ENCODE measurements at places on chromosomes 2 and 18.

- DNase-seq: no peak
These were observed 80.8 kb downstream of the KCTD18 start for GRCh38 chr2:200428961-200429665.

- DNase-seq: peak; percentile 67
These were observed 2.4 kb upstream of the DTNA start for GRCh38 chr18:34707670-34708069.

DNA sequence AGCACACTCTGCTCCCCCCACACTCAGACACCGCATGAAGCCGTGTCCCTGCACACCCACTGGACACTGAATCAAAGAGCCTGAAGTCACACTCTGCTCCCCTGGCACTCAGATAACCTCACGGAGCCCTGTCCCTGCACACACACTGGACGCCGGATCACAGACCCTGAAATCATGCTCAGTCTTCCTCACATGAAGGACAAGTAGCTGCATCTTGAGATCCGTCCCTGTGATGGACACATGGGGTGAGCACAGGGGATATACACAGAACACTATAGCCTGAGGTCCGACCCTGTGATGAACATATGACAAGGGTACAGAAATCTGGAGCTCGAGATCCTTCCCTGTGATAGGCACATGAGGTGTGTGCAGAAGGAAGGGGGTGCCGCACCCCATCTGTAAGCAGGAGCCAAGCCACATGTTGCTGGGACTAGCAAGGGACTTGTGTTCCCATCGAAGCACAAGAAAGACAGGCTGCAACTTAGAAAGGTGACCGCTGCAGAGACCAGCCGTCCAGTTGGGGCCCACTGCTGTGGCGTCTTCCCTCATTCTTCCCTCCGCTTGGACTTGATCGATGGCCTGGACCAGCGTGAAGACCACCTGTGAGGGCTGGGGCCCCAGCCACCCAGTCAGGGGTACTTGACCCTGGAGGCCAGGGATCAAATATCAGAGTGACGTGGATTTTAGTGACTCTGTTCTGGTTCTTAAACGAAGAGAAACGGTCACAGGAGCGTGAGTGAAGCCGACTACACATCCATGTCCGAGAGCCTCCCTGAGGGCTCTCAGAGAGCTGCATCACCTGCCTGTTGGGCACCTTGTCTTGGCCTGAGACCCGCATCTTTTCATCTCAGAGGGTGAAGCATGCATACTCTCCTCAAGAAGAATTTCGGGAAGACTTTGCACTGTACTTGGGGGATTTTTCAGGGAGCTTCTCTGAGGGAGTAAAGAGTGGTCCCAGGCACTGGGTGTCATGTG is 391.7 kb upstream of the SALL3 start:
- no peak for DNase-seq

DNA sequence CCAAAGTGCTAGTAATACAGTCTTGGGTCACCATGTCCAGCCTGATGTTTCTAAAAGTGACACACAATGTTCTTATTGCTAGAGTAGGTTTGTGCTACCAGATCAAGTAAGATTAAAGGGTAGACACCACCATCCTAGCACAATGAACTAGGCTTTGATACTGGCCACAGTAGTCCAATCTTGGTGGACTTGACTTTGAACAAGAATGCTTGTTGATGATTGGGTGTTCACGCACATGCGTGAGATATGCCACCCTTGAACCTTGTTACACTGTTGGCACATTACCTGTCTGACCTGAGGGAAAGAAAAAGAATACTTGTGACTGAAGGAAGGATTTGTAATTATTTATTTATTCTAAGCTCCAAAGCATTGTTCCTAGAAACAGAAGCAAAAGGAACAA is 72.1 kb upstream of the EMILIN2 start:
- no peak for DNase-seq

GRCh38 chr18:62939433-62939832 is 224.1 kb downstream of the PHLPP1 start:
- DNase-seq: no peak

- DNase-seq: no peak
These were observed 7.8 kb downstream of the INO80C start for GRCh38 chr18:35489913-35490490.

DNA sequence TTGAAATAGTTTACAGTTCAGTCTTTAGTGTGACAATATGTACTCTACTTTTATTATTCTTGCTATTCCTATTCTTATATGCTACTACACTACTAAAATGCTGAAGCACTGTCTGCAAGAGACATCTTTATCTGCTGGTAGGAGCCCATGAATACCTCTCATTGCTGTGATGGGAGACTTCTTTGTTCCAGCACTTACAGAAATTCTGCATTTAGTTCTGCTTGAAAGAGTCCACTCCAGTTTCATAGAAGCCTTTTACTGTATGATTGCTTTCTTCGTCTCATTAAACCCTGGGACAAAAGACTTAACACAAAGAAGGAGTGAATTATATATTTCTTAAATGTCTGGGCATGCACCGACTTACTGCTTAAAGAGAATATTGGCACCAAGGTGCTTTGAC is 272.7 kb downstream of the CD226 start:
- no peak for DNase-seq

GRCh38 chr2:218166791-218167190 is at the start of gene CXCR1:
Gene CXCR1, minus strand, starts transcription at chr2:218166962. Its CDS starts 1,751 bp downstream, at chr2:218165211.
- no peak for DNase-seq

DNA sequence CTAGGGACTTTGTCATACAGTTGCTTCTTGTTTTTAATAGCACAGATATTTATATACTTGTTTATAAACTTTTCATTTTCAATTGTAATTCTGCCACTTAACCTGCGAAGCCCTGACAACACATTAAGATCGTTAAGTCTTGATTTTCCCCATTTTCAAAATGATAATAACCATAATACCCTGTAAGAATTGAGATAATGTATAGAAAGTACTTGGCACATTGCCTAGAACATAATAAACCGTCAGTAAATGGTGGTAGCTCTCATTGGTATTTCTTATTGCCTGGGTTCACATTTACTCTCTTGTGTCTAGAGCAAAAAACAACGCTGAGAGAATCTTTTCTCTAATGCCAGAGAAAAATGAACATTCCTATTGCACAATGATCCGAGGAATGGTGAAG is 18.6 kb downstream of the PTCD3 start:
- DNase-seq: no peak

GRCh38 chr18:60191926-60192325 is 180.6 kb downstream of the MC4R start:
- no peak for DNase-seq

- no peak for DNase-seq
These were observed 599.9 kb downstream of the RNF144A start for GRCh38 chr2:7517088-7517487.

GRCh38 chr2:38130876-38131275 is 54.9 kb upstream of the CYP1B1 start:
- no peak for DNase-seq

GRCh38 chr2:38440655-38441054 is 63.6 kb upstream of the ATL2 start:
- no peak for DNase-seq

DNA sequence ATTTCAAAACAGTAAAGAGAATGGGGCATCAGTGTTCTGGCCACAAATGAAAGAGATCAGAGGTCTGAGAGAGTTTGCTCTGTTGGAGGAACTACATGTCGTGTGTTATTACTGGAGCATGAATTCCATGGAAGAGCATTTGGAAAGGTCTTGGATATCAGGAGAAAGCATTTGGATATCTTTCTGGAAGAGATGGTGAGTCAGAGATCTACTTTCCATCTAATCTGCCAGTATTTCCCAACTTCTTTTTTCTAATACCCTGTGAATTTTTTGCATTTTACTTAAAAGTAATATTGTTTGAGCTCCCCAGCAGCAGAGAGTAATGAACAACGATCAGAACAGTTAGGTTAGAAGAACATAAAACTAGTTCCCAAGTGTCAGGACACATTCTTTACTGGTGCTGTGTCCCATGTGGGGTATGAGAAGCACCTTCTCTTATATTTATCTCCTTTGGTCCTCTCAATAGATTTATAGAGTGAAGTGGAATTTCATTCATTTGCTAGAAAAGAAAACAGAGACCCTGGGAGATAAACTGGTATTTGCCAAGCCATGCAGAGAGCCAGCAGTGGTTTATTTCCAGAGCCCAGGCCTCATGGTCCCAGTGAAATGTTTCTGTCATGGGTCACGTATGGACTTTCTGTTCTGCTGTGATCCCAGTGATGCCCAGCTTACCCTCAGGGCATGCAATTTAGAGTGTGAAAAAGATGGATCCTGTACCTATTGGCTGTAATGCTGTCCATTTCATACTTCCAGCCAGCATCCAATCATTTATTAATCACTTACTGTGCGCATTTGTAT is 130.8 kb upstream of the NT5C1B start:
- no peak for DNase-seq

DNA sequence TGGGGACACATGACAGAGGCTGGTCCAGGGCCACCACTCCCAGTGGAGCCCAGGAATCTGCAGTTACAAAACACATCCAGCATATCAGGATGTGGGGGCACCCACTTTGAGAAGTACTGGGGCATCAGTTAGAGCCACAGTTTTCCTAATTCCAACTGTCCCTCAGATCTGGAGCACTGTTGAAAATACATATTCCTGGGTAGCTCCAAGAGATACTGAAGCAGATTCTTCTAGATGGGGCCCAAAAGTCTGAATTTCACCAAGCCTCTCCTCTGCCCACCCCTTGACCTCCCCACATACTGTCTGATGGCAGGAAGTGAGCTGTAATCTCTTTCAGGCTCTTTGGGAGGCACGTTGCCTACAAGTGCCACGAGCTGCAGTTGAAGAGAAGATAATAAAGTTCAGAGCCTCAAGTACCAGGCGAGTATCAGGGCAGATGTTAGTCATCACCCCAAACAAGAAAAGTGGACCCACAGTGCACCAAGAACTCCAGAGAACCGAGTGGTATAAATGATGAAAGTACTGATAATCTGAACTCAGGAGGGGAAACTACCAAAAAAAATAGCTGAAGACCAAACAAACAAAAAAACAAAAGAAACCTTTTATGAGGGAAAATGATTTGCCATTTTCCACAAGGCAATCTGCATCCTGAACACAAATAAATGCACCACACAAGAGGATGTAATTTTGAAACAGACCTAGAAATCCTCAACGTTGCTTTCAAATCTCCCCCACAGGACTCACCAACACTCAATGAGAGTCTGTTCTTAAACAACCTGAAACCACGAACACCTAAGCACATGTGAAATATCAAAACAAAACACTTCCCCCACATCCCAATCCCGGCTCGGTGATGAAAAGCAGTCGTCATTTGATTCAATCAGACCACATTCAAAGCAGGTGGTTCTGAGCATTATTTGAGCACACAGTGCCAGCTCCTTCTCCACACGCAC is 98.7 kb downstream of the TCF4 start:
- no peak for DNase-seq

GRCh38 chr2:88807237-88807962 is 115.9 kb downstream of the RPIA start:
- DNase-seq: no peak

DNA sequence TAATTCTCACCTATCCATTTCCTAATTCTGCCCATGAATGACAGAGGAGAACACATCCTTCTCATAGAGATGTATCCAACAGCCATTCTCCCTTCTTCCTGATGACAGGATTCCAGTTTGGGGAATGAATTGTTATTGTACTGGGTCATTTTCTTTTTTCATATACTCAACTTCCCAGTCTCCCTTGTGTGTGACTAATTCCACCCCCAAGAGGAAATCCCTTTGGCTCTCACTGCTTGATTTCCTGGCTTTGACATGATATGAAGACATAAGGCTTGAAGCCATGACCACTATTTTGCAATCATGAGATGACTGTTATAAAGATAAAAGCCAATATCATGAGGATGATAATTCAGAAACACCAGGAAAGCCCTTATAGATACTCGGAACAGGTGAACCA is 384.7 kb upstream of the ACVR2A start:
- no peak for DNase-seq
